ENCODE measurements at places on chromosomes 5 and 9. TPM values are rescaled to one million over a fixed set of nuclear protein-coding genes. Genes with fewer than 3 reads are reported as not detected.

Gene NR6A1
- total RNA-seq = 0.58 TPM

Gene PITX1
- total RNA-seq = 3.6 TPM

Gene FBP2
- 105 TPM for total RNA-seq

Gene SPATA31D4
- total RNA-seq = not detected

DNA sequence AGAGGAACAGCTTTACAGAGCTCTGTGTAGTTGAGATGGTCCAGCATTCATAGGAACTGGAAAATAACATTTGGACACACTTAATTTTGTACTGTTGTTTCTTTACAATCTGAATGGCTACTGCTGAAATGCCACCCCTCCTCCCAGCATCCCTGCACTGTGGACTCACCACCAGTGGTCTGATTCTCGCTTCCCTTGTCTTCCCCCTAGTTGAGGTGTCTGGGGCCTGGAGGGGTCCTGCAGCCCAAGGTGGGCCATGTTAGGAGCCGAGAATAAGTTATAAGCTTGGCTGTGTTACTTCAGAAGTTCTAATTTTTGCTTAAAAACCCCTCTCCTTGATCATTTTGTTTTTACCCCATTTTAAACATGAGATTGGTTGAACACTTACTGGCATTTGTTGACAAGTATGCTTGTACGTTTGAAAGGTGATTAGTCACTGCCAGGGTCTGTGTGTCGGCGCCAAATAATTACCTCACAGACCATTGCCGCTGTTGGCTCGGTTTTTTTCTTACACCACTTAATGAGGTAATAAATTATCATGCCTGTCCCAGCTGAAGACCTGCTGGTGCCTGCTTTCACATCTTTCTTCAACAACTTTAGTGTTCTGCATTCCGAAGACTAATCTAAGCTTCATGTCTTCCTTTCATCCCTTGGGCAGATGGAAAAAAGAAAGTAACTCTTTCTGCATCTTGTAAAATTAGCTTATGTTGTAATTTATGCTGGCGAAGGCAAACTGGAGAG, 65.8 kb downstream of the MCCC2 start:
- no peak overlapping the region for H3K4me3 ChIP-seq
- no peak overlapping the region for H3K27ac ChIP-seq
- no peaks in the 10 kb centered on the region for H3K4me1 ChIP-seq
- H3K36me3 ChIP-seq = peaks cover 31% of the 10 kb centered on the region

GRCh38 chr5:65828022-65828896, 98.1 kb upstream of the ERBIN start:
- no peak overlapping the region for H3K4me3 ChIP-seq
- peak; percentile 73 for DNase-seq
- no peaks in the 10 kb centered on the region for H3K4me1 ChIP-seq
- no peaks in the 10 kb centered on the region for H3K27me3 ChIP-seq

DNA sequence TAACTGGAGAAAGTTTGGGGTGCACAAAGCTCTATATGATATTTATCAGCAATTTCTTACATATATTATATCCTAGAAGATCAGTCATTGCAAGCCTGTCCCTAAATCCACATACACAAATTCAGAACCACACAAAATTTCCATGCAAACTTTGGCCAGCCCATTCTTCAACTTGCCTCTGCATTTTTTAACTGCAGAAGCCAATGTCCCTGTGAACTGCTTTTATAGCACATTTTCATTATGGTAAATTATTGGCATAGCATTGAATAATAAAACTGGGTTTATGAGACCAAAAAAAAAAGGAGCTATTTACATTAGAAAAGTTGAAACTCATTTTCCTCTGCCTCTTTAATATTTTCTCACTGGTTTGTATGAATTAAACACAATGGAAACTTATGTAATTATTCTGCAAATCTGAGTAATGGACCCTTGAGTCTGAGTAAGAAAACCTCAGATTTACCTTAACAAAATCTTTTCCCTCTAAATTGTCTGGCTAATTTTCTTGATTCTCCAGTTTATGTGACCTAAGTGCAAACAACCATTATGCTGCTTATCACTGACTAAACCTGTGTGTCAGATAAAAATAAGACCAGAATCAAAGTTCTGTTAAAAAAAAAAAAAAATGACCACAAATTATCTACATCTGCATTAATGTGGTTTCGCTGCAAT, 398.9 kb downstream of the EFNA5 start:
- H3K36me3 ChIP-seq = no peaks in the 10 kb centered on the region
- no peaks in the 10 kb centered on the region for H3K27me3 ChIP-seq
- no peaks in the 10 kb centered on the region for H3K4me1 ChIP-seq
- H3K27ac ChIP-seq = no peak overlapping the region
- H3K4me3 ChIP-seq = no peak overlapping the region

DNA sequence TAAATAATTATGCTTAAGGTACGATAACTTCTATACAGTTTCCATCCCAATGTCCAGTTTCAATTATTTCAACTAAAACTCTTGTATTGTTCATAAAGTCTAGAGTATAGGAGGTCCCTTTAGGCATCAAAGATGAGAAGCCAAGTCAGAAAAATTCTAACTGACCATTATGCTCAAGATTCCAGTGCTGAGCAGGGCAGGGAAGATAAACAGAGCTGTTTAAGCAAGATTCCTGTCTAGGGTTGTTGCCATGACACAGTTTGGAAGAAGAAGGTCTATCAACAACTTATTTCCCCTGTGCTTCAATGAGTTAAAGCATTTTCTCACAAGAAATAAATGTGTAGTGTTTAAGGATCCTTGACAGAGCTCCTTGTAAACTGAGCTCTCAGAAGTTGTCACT, 48.9 kb upstream of the MTAP start:
- no peak for DNase-seq
- H3K4me1 ChIP-seq = no peaks in the 10 kb centered on the region
- no peak overlapping the region for H3K27ac ChIP-seq
- no peak overlapping the region for H3K4me3 ChIP-seq
- H3K27me3 ChIP-seq = no peaks in the 10 kb centered on the region

GRCh38 chr5:57692582-57693487, 210.2 kb upstream of the ACTBL2 start:
- H3K27me3 ChIP-seq = no peaks in the 10 kb centered on the region
- H3K27ac ChIP-seq = no peak overlapping the region
- DNase-seq = peak; percentile 57
- no peak overlapping the region for H3K4me3 ChIP-seq
- H3K4me1 ChIP-seq = peaks cover 14% of the 10 kb centered on the region

All from muscle of leg (tissue), 16 donors.